ENCODE measurements at places on chromosomes 16 and 17.

GRCh38 chr16:12095275-12096156, 119.0 kb downstream of the SNX29 start:
- DNase-seq, result peak; percentile 63

DNA sequence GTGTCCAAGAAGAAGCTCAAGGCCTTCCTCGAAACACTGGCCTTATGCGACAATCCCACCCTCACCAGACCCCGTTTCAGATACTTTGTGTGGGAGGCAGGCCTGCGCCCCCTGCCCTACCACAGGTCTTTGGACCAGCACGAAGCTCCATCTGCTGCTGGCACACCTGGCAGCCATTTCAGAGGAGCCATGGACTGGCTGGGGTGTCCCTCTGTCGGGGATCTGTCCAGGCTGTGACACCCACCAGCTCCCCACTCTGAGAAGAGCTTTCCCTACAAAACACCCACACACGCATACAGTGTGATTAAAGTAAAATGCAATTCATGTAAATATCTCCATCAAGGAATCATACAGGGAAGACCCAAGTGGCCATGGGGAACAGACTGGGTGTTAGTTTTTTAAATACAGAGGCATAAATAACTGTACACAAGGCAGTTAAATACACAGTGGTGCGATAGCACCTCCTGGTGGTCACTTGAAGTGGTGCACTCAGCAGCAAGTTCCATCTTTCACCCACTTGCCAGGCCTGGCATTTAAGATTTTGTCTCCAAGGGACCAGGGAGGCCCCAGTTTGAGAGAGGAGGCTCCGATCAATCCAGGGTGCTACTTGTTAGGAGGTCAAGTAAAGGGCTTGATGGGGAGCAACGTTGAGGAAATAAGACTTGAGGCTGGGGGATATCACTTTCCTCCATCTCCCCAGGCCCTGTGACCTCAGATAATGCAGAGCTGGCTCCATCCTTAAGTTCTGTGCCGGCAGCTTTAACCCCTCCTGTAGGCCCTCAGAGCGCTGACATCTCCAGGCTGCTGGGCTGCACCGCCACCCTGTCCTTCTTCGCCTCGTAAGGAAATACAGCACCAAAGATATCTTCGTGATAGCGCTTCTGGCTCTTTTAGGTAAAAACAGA, 43.6 kb downstream of the NOS2 start:
- DNase-seq, result peak; percentile 31

DNA sequence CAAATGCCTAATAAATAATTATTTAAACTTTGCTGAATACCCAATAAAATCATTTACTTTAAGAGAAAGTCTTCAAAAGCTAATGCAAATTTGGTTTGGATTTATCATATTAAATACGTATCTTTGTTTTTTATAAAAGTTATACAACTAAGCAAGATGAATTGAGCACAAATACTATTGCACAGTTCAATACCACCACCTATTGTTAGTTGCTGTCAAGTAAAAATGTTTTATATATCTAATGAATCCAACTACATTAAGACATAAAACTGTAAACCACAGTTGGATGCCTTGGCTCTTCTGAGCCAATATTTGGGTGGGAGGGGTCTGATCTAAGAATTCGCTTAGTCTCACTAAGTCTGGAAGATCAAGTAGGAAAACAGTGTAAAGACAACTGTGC, 7.7 kb downstream of the FBXL20 start:
- no peak for DNase-seq

DNA sequence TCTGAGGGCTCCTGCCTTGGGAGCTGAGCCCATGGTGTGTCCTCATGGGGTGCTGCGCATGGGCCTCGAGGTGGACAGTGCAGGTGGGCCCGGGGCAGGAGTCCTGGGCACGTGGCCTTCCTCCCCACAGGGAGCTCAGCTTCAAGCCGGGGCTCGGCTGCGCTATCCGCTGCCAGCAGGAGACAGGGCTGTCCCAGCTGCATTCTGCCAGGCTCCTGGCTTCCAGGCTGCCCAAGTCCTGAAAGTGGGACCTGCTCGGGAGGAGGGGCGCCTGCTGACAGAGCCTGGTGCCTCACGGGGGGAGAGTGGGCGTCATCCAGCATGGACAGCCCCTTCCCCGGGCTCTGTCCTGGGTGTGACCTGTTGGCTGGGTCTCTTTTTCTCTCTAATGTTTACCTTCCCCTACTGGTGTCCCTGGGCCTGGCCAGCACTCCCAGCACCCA, 7.1 kb downstream of the TRAF7 start:
- no peak for DNase-seq

GRCh38 chr16:87178177-87178863, 138.9 kb downstream of the C16orf95 start:
- DNase-seq, result no peak

DNA sequence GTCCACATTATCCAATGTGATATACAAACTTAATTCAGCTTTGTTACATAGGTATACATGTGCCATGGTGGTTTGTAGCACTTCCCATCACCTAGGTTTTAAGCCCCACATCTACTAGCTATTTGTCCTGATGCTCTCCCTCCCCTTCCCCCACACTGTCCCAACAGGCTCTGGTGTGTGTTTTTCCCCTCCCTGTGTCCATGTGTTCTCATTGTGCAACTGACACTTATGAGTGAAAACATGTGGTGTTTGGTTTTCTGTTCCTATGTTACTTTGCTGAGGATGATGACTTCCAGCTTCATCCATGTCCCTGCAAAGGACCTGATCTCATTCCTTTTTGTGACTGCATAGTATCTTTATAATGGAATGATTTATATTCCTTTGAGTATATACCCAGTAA, 196.7 kb downstream of the CDH11 start:
- DNase-seq, result no peak

- peak; percentile 73 for DNase-seq
Observed at GRCh38 chr17:21041741-21042457, 912 bp downstream of the USP22 start.

DNA sequence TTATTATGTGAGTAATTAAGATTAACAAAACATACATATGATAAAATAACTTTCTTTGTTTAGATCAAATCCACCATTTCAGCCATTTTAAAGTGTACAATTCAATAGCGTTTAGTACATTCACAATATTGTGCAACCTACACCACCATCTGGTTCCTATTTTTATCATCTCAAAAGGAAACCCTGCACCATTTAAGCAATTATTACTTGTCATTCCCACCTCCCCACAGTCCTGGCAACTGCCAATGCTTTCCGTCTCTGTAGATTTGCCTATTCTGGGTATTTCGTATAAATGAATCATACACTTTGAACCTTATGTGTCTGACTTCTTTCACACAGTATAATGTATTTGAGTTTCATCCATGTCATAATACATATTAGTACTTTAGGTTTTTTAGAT, 162.5 kb upstream of the CNTNAP4 start:
- DNase-seq, result no peak

- no peak for DNase-seq
Observed at GRCh38 chr16:69465083-69465721, 40.8 kb downstream of the CYB5B start.

DNA sequence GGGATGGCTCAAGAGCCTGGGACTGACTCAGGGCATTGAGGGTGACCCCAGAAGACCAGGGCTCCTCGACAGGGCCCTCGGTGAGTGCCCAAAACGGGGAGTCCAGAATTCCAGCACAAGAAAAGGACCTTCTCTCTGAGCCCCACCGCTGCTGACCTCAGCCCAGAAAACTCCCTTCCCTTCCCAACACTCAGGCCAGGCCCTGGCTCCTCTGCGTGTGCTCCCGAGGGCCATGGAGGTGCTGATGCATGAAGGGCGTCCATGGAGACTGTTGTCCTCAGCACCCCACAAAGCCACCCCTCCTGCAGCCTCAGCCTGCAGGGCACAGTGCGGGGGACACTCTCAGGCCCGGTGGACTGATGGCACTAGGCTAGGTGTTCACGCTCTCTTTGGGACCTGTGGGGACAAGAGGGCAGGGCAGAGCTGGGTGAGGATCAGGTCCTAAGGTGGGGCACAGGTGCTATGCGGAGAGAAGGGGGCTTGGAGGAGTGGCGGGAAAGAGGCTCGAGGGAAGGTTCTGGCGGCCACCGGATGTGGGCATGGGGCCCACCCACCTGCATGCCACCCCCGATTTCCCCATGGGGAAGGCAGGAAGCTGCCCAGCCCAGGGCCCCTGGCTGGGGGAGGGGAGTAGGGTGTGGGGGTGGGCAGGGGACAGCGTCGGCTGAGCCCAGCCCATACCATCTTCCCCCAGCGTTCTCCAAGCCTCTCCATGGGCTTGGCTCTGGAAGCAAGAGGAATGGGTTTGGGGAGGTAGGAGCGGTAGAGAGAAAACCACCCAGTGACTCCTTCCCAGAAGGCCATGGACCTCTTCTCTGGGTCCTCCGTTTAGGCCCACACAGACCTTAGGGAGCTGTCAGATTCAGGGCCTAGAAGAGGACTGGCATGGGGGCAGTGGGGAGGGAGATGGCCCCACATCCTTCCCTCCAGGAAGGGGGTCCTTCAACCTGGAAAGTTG, 4.5 kb upstream of the TSPOAP1 start:
- DNase-seq, result no peak

- DNase-seq, result no peak
Observed at GRCh38 chr16:11473728-11474127, 113.0 kb downstream of the LITAF start.

- no peak for DNase-seq
Observed at GRCh38 chr16:62149631-62150030, 113.4 kb upstream of the CDH8 start.

DNA sequence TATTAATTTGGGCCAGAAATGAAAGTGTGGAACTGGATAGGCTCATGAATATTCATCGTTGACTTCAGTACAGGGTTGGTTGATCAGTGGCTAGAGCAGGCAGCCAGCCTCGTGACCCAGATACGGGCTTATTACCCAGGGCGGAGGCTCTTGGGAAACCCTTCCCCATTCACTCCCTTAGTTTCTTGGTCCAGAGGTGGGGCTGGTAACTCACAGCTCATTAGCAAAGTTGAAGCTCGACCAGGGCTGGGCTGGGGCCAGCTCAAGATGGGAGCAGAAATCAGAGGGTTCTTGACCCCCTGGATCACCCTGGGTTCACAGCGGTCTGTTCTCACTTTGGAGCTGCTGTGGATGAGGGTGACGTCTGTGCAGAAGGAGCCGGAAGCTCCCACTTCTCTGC, 44.6 kb upstream of the GSE1 start:
- DNase-seq, result no peak
